ENCODE measurements at places on chromosomes 3 and 15. TPM values are rescaled to one million over a fixed set of nuclear protein-coding genes. Genes with fewer than 3 reads are reported as not detected.

Gene CHRNB4
- total RNA-seq: not detected

Gene BCHE
- total RNA-seq: 24.3 TPM

Gene EXD1
- not detected for total RNA-seq

Gene CFAP91
- total RNA-seq: not detected

Gene FHIT
- total RNA-seq: 1.6 TPM
